NCI-H1105 (cell line): ENCODE measurements at places on chromosomes 13 and 19.

- peak; percentile 82 for DNase-seq
These were observed 24.2 kb downstream of the TEX29 start for GRCh38 chr13:111344471-111345191.

DNA sequence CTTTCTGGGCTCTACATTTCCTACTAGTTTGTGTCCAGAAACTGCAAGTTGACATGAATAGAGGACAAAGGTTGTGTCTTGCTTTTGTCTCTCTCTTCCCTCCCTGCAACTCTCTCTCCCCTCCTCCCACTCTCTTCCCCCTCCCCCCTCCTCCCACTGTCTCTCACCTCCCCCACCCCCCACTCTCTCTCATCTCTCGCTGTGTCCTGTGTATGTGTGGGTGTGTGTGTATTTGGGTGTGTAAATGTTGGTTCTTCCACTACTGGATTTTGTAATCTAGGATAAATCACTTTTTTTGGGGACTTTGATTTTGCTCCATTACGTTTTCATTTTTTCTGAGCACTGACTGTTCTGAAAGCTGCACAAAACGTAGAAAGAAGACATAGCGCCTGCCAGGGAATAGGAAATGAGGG is 48.4 kb downstream of the AKAP11 start:
- no peak for DNase-seq

GRCh38 chr13:73832128-73832588 is 302.0 kb downstream of the KLF12 start:
- DNase-seq: no peak

DNA sequence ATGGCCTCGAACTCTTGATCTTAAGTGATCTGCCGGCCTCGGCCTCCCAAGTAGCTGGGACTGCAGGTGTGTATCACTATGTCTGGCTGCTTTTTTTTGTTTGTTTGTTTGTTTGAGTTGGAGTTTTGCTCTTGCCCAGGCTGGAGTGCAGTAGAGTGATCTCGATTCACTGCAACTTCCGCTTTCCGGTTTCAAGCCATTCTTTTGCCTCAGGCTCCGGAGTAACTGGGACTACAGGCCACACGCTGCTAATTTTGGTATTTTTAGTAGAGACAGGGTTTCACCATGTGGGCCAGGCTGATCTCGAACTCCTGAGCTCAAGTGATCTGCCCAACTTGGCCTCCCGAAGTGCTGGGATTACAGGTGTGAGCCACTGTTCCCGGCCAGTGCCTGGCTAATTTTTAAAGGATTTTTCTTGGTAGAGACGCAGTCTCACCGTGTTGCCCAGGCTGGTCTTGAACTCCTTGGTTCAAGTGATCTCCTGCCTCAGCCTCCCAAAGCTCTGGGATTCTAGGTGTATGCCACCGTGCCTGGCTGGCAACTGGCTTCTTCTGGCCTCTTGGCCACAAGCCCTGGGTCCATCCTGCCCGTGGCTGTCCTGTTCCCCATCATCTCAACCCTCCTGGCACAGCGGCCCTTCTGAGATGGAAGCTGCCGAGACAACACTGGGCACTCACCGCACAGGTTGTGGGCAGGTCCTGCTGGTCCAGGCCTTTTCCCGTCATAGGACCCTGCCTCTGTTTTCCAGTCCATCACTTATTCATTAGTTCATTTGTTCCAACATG is 11.5 kb downstream of the TECR start:
- no peak for DNase-seq

- DNase-seq: no peak
These were observed 732 bp upstream of the DCLK1 start for GRCh38 chr13:36131931-36132297.

- DNase-seq: no peak
These were observed 78.6 kb upstream of the TEX29 start for GRCh38 chr13:111241862-111242261.

GRCh38 chr19:54307389-54308020 is 5.5 kb downstream of the LILRA5 start:
- DNase-seq: no peak

DNA sequence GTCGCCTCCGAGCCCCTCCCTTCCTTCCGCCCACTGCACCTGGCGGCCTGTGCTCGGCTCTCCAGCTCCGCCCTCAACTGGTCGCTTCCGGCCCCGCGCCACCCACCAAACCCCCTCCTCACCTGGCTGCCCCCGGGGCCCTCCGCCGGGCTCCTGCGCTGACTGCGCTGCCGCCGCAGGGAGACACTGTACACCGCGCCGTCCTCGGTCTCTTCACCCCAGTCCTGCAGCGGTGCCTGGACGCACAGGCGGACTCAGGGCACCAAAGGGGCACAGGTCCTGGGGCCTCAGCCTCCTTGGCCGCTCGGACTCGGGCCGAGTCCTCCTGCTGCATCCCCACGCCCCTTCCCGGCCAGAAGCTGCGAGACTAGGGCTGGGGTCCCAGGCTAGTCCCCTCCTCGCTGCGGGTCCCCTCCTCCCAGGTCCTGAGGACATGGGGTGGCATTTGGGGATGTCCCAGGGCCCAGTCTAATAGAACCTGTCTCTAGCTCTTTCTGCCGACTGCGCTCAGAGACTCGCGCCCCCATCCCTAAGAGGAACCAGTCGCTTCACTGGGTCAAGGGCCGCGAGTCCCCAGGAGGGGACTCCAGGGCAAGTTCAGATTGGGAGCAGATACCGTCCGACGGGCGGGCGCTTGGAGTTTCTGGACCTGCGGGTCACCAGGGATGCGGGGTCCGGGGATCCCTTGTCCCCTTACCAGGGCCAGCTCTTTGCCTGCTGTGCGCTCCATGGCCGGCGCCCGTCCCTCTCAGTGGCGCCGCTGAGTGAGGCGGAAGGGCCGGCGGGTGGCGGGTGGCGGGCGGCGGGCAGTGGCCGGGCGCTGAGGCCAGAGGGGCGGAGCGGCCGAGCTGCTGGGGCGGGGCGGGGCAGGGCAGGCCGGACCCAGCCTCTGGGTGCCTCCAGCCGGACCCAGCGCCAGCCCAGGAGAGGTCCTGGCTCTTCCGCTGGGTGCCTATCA is at the start of gene RGL3:
RGL3 (minus strand) TSS at position 766 of the 958 bp plus-strand sequence; CDS start at position 730, 36 bp downstream.
- DNase-seq: peak; percentile 9

DNA sequence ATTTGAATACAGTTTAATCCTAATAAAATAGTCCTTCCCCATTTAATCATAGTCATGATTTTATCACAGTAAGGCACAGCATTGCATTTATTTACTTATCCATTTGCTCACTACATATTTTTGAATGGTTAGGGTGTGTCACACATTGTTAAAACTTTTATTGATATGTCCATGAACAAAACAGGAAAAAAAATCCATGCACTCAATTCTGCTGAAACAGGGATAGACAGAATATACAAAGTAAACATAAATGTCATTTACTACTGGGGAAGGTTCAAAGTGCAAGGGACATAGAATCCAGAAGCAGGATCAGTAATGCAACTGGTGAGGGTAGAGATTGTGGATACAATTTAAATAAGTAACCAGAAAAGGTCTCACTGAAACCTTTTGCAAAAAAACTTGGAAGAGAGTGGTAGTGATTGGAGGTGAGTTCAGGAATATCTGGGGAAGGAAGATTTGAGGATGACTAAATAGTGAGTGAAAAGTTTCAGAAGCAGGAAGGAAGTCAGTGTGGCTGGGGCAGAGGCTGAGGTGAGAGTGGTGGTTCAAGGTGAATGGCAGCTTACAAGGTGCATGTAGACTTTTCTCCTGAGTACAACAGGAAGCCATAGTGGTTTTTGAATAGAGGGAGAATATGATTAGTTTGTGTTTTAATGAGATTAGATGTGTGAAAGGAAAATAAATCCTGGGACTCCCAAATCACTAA is 387.2 kb upstream of the ATXN8OS start:
- no peak for DNase-seq

DNA sequence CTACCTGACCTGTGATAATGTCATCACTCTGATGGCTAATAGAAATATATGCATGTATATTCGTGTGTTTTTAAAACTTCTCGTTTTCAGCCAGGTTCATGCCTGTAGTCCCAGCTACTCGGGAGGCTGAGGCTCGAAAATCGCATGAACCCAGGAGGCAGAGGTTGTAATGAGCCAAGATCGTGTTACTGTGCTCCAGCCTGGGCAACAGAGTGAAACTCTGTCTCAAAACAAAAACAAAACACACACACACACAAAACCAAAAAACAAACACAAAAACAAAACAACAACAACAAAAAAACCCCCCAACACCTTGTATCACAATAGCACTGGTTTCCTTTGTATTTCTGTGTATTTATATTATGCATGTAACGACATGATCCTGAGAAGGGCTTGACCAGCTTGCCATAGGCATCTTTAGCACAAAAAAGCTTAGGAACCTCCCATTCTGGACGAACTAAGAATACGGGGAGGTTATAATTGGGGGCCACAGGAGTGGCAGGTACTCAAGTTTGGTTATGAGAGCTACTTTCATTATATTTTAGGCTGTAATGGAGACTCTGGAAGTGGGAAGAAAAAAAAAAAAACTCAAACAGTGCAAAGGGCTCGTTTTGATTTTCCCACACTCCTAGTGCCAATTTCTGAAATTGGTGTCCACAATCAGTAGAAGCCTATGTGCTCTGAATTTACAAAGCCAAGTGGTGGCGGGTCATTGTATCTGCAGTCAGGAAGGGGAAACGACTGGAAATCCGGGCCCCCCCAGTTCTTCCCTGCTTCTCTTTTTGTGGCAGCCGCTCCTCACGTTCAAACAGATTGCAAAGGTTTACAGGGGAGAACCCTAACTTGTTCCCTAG is 1.2 kb upstream of the ACP7 start:
- no peak for DNase-seq

- DNase-seq: no peak
These were observed 958.4 kb upstream of the SLC10A2 start for GRCh38 chr13:104024416-104025170.

- no peak for DNase-seq
These were observed 65.7 kb downstream of the KLF12 start for GRCh38 chr13:74068471-74068870.

DNA sequence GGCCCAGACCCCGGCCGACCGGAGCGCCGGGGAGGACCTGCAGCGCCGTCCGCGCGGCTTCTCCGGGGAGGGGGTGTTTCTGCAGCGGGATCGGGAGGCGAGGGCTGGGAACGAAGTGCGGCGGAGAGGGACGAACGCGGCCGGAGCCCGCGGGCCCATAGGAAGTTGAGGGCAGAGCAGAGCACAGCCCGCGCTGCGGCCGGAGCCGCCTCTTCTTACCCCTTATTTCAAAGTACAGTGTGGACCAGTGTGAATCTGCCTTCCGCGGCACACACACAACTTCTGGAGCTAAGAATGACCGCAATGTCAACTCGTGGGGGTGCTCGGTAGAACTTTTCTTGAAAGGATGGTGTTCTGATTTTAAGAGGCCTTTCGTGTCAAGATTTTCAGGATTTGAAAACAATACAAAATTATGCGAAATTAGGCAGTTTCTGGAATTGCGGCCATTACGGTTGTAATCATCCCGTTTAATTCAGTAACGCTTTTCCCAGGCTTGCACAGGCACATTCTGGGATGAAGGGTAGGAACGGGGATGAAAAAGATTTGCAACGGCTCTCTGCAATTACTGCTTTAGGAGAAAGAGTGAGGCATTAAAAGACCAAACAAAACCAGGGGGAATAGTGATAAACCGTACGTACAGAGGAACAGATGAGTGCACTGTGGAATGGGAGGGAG is 821 bp downstream of the TDRD3 start:
- DNase-seq: peak; percentile 81

- no peak for DNase-seq
These were observed 64.2 kb downstream of the URI1 start for GRCh38 chr19:30006207-30006606.

- no peak for DNase-seq
These were observed at the start of gene ING1 for GRCh38 chr13:110713642-110713952. Gene ING1, plus strand, starts transcription at chr13:110713700. Its CDS starts 450 bp downstream, at chr13:110714150.

GRCh38 chr13:98272549-98272948 is 95.5 kb upstream of the RNF113B start:
- no peak for DNase-seq

GRCh38 chr13:36282821-36283432 is 14.7 kb downstream of the CCDC169 start:
- peak; percentile 15 for DNase-seq

- no peak for DNase-seq
These were observed 82.9 kb downstream of the DIAPH3 start for GRCh38 chr13:60080850-60081249.

DNA sequence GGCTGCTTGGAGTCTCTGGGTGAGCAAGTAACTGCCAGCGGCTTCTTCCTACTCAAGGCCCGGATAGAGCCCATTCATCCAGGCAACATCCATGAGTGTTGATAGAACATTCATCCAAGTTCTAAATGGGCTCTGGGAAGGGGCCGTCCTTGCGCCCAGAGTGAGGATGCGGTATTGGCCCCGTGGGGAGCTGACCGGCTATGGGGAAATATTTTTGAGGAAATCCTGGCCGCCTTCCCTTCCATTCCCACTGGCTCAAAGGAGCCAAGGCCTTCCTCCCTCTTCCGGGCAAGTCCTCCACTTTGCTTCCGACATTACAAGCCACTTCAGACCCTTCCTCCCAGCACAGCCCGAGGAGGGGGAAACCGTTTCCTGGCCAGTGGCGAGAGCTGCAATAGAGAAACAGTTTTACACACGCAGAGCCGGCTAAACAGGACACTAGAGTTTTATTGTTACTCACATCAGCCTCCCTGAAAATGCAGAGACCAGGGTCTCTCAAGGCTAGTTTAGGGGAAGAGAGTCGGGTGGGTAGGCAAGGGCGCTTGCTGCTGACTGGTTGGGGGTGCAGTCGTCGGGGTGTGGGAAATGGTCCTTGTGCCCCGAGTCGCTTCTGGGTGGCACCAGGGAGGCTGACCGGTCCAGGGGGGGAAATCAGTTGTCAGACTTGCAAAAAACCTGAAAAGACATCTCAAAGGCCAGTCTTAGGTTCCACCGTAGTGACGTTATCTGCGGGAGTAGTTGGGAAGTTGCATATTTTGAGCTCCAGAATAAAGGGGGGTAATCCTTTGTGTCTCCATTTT is 37.5 kb downstream of the C13orf46 start:
- no peak for DNase-seq

- no peak for DNase-seq
These were observed at the start of gene FFAR3 for GRCh38 chr19:35357867-35358573. Gene FFAR3, plus strand, starts transcription at chr19:35358460. Its CDS starts 431 bp downstream, at chr19:35358891.

DNA sequence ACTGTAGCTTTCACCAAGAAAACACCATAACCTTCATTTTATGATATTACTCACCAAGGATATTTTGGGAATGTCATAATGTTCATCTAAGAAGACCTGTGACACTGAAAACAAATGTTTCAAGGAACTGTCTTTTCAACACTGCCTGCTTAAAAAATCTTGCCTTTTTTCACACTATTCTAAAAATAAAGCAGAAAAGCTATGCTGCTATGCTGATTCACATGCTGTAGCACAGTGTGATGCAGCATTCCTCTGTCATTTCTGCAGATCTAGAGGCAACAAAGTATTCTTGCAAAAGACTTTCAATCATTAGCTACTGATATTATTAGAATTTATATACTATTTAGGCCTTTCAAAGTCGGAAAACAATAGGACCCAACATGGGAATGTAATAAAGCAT is 525.7 kb downstream of the UQCRFS1 start:
- no peak for DNase-seq

GRCh38 chr13:76883236-76883635 is 3.0 kb downstream of the KCTD12 start:
- DNase-seq: no peak

DNA sequence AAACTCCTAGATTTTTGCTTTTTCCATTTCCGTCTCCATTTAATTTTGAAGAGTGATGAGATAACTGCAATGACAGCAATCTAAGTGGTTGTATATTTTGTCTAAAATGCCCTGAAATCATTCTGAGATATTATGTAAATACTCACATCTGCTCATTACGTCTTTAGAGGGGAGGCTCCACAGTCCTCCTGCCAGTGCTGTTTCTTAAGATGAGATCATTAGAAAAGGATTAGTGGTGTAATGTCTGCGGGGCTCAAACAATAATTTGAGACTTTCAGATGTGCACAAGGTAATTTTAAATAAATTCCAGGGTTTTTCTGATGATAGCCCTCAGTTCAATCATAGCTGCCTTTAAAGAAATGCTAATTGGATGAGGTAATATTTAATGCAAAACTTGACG is 437.9 kb downstream of the FOXO1 start:
- DNase-seq: no peak
